Left lobe of liver (tissue), 2 donors: ENCODE measurements at places on chromosomes 1 and 21.

GRCh38 chr1:28240024-28240423 lies 4.1 kb downstream of the ATP5IF1 start:
- no peak for DNase-seq

- peak; percentile 92 for DNase-seq
Measured at GRCh38 chr1:24705260-24706073, 39.8 kb upstream of the CLIC4 start.

- no peak for DNase-seq
Measured at GRCh38 chr1:87450615-87451209, 122.0 kb downstream of the LMO4 start.

- no peak for DNase-seq
Measured at GRCh38 chr21:45393833-45394638, 10.9 kb upstream of the COL18A1 start.
